Common myeloid progenitor, CD34-positive (primary cell): ENCODE measurements at places on chromosomes 1 and 21.
A peak's percentile ranks its signal among the peaks of the same experiment; 100 is the strongest.

DNA sequence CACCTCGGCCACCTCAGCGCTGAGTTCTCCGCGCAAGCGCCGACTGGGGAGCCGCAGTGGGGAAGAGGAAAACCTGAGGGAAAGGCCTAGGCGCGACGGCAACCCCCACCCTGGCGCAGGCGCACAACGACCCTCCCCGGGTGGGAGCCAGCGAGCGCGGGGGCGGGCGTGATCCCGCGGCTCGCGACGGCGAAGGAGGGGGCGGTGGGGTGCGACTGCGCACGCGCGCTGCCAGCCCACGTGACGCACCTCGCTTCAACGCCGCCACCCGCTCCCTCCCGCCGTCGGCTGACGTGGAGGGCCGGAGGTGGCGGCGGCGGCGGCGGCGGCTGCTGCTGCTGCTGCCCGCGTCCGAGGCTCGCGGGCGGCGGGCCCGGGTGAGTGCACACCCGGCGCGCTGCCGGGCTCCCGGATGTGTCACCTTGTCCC is at the start of the genes PIGP and TTC3:
TSS of gene PIGP (minus strand) at position 84 of the 429 bp plus-strand sequence. CDS start 556 bp downstream, outside the sequence.
TSS of gene TTC3 (plus strand) at position 267 of the 429 bp plus-strand sequence. CDS start 14,004 bp downstream, outside the sequence.
- no peaks in the 10 kb centered on the region for H3K27me3 ChIP-seq
- H3K27ac ChIP-seq = peak within 1 kb of the TSS; percentile 86
- peak within 1 kb of the TSS; percentile 90 for H3K4me3 ChIP-seq
- DNase-seq = peak; percentile 98
- H3K4me1 ChIP-seq = peaks cover 27% of the 10 kb centered on the region
- peaks cover 10% of the 10 kb centered on the region for H3K36me3 ChIP-seq

GRCh38 chr21:38166173-38166535 is 90.6 kb upstream of the KCNJ15 start:
- DNase-seq = no peak
- H3K4me1 ChIP-seq = no peaks in the 10 kb centered on the region
- no peaks in the 10 kb centered on the region for H3K27me3 ChIP-seq

DNA sequence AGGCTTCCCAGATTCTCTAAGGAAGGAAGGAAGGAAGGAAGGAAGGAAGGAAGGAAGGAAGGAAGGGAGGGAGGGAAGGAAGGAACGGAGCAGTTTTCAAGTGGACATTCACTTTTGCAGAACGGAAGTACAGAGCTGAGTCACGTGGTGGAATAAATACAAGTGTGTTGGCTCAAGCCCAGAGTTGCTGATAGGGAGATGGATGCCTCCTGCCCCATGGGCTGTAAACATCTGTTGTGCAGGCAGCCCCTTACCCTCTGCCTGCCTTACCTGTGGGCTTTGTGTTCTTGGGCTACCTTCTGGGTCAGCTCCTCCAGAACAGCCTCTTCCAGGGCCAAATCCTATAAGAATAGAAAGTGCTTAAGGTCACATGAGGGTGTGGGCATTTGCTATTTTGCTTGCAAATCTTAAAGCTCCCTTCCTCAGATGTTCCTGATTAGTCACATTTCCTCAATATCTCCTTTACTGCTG is 121.7 kb downstream of the SMYD2 start:
- DNase-seq = no peak
- H3K27ac ChIP-seq = no peak overlapping the region
- no peaks in the 10 kb centered on the region for H3K27me3 ChIP-seq

DNA sequence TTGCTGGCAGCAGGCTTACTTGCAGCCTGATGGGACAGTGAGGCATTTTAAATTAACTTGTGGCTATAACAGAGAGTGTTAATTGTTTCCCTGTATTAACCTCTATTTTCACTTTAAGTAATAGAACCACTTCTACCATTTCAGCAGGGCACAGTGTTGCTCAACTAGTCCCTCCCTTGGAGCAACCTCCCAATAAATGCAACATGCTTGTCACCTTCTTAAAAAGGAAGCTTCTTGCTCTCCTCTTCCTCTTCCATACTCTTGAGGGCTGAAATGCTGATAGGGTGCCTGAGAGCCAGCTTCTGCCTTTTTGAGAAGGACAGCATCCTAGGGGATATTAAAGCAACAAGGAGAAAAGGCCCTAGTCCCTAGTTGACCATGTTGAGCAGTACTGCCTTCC is 52.1 kb downstream of the C4BPA start:
- H3K4me3 ChIP-seq = no peak overlapping the region
- H3K36me3 ChIP-seq = no peaks in the 10 kb centered on the region
- H3K27me3 ChIP-seq = no peaks in the 10 kb centered on the region
- H3K27ac ChIP-seq = no peak overlapping the region
- DNase-seq = no peak
